ENCODE measurements at places on chromosomes 2 and 18.

GRCh38 chr2:221850076-221850475 lies 278.0 kb upstream of the EPHA4 start:
- no peak for DNase-seq

- DNase-seq = no peak
These were observed 24.9 kb downstream of the MYO7B start for GRCh38 chr2:127560201-127560930.

GRCh38 chr2:46690825-46691224 lies 211.5 kb downstream of the TMEM247 start:
- DNase-seq = peak; percentile 97

DNA sequence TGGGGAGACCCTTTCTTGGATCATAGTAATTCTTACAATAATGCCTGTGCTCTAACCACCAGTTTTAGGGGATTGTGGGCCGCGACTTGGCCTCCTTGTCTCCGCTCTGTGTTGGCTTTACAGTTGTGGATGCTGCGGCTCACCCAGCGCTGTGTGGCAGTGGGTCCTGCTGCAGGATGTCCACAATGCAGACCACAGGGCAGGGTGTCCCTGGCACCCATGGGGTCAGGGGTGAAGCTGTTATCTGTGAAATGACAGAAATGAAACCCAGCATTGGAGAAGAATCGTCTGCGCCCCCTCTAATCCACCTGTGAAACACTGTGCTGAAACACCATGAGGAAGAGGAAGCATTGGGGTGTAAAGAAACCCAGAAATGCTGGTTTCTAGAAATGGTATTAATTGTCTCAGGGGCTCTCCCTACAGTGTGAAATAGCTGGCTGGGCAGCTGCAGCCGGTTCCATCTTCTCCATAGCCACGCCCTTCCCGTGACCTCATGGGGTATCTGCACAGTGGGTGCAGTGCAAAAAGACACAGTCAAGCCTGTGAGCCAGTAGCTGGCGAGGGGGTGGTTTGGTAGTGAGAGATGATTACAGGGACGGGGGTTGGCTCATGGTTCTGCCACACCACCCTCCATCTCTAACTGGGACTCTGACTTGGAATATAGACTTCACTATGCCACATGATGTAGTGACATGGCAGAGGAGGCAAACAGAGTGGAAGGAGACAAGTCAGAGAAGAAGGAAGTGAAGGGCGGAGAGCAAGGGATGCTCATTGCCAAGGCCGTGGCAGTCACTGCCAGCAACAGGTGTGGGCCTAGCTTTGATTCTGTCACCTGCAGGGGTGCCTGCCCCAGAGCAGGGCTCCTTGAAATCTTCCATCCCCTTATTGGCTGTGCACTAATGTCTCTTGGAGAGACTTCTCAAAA lies 16.2 kb downstream of the INPP4A start:
- no peak for DNase-seq

- DNase-seq = no peak
These were observed 34.9 kb upstream of the TFCP2L1 start for GRCh38 chr2:121319941-121320340.

- peak; percentile 90 for DNase-seq
These were observed 62.4 kb downstream of the TANC1 start for GRCh38 chr2:159030674-159031380.

Data from EH (cell line).